Renal cortex interstitium (tissue), 15 donors: ENCODE measurements at places on chromosomes 2 and 18.

GRCh38 chr2:240503848-240504247 lies 53.9 kb downstream of the ANKMY1 start:
- DNase-seq, result no peak

GRCh38 chr2:219204425-219205164 lies 2.0 kb upstream of the ZFAND2B start:
- DNase-seq, result no peak

GRCh38 chr2:20446255-20446916 lies 488 bp upstream of the RHOB start:
- no peak for DNase-seq

DNA sequence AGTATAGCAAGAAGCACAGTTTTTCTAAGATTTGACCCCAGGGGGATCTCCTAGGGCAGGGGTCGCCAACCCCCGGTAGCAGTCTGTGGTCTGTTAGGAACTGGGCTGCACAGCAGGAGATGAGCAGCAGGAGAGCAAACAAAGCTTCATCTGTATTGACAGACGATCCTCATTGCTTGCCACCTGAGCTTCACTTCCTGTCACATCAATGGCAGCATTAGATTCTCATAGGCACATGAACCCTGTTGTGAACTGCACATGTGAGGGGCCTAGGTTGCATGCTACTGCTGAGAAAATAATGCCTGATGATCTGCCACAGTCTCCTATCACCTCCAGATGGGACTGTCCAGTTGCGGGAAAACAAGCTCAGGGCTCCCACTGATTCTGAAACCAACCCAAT lies 136.2 kb downstream of the RGPD3 start:
- DNase-seq, result no peak
